ENCODE measurements at places on chromosomes 5 and 9. TPM values are rescaled to one million over a fixed set of nuclear protein-coding genes. Genes with fewer than 3 reads are reported as not detected.

DNA sequence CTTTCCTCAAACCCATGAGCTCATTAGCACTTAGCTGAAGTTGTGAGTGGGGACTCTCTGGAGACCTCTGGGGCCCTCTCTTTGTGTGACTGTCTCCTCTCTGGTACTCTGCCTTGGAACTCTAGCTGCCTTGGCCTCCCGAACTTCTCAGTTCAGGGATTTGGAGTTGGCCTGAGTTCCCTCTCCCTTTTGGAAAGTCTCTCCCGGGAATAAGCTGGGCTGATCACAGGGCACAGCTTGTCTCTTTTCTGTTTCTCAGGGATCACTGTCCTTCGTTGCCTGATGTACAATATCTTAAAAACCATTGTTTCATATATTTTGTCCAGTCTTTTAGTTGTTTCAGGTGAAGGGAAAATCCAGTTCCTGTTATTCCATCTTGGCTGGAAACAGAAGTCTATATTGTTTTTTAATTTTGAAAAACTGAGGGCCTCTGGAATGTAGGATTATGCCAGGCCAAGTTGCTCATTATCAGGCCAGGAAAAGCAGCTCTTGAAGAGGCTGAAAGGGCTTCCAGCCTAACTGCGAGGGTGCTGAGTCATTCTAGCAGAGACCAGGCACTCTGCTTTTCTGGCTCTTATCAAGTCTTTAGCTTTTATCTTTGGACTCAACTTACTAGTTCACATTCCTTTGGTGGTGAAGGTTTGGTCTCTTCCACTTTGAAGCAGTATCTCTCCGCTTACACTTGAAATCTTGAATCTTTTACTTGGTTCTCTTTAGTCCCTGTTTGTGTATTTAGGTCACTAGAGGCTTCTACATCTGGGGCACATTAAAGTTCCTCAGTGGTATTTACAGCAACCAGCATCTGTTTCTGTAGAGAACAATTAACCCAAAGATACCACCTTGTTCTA is 8.4 kb upstream of the RGS3 start:
- DNase-seq, result peak; percentile 48

DNA sequence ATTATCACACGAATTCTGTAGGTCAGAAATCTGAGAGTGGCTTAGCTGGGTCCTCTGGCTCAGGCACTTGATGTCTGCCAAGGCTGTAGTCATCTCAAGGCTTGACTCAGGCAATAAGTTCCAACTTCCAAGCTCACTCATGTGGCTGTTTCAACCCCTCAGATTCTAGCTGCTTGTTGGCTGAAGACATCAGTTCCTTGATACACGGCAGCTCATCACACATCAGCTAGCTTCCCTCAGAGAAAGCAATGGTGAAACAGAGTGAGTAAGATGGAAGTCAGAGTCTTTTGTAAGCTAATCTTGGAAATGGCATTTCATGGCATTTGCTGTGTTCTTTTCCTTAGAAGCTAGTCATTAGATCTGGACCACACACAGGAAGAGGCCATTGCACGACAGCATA is 204.2 kb upstream of the PTGER4 start:
- no peak for DNase-seq

GRCh38 chr9:99137225-99137624 is 32.3 kb downstream of the TGFBR1 start:
- DNase-seq, result no peak

- DNase-seq, result no peak
Observed at GRCh38 chr5:67612961-67613360, 416.4 kb upstream of the CD180 start.

DNA sequence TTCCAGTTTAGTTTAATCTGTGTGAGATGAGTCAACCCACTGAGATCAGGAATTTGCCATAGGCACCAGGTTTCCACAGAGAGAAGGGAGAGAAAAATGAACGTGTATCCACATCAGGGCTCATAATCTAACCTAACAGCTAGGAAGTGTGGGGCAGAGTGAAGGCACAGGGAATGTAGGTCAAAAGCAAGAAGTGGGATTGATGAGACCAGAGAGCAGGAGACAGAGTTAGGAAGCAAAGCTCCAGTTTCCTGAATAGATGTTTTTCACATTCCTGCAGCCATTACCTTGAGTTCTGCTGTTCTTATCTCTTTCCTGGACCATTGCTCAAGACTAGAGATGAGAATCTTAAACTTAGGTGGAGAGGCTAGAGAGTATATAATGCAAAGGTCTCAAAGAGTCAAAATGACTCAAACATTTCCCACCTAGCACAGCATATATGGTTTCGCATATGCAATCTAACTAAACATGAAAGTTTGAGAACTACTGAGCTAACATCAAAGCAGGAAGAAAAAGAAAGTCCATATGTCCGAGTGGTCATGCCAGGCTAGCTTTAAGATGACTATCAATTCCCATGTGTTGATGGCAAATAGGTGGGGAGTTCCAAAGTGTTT is 41.1 kb upstream of the GNAQ start:
- DNase-seq, result no peak

The ZNF454 gene
- 2.6 TPM for total RNA-seq

The IGFBPL1 gene
- not detected for total RNA-seq

DNA sequence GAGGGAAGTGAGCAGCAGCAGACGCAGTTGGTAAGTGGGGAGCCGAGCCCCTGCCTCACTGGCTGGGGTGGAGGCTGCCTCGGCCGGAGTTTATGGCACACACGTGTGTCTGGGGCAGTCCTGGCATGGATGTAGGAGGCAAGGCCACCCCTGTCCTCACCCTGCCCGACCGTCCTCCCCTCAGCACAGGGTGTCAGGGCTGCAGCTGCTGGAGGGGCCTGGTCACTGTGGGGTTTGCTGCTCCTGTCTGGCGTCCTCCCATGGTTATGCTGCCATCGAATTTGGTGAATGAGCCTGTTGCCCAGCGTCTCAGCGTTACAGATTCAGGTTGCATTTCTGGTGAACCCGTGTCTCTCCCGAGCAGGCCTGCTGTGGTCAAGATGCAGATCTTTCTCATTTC is 32.4 kb downstream of the CEP72 start:
- no peak for DNase-seq

The GIN1 gene
- total RNA-seq, result 14.1 TPM

The KCNV2 gene
- not detected for total RNA-seq

- no peak for DNase-seq
Observed at GRCh38 chr5:135868681-135869080, 27.0 kb downstream of the IL9 start.

DNA sequence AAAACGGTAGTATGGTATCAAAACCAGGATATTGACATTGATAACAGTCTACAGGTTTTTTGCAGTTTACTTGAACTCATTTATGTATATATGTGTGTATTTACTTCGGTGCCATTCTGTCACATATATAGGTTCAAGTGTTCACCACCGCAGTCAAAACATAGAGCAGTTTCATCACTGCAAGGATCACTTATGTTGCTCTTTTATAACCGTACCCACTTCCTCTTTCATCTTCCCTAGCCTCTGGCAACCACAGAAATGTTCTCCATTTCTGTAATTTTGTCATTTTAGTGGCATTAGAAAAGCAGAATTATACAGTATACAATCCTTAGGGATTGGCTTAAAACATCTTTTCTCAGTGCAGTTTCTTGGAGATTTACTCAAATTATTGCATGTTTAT is 90.3 kb downstream of the SH3GL2 start:
- DNase-seq, result no peak

GRCh38 chr9:133533857-133534256 is 647 bp upstream of the ADAMTSL2 start:
- no peak for DNase-seq

The BAAT gene
- total RNA-seq, result not detected

GRCh38 chr9:135810806-135811575 is 96.4 kb downstream of the CAMSAP1 start:
- DNase-seq, result no peak
